ENCODE measurements at places on chromosomes 7 and 10.
A peak's percentile ranks its signal among the peaks of the same experiment; 100 is the strongest.

DNA sequence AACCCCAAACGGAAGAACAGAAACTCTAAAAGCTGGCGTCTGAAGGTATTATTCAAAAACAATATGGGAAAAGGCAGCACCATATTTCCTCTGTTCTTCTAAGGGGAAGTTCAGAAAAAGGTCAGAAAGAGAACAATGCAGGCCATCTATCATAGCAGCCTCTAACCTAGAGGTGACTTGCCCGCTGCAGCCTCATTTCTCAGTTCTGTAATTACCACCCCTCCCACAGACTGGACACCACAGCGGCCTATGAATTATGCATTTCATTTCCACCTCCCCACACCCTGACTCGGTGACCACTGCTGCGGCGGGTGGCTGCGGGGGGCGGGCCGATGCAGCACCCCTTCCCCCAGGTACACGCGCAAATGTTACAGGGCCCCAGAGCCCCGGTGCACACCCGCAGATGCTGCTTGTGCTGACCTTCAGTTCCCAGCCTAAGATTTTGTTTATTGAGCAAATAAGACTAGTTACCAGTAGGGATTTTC is 125.5 kb downstream of the CLEC2L start:
- no peak for DNase-seq

DNA sequence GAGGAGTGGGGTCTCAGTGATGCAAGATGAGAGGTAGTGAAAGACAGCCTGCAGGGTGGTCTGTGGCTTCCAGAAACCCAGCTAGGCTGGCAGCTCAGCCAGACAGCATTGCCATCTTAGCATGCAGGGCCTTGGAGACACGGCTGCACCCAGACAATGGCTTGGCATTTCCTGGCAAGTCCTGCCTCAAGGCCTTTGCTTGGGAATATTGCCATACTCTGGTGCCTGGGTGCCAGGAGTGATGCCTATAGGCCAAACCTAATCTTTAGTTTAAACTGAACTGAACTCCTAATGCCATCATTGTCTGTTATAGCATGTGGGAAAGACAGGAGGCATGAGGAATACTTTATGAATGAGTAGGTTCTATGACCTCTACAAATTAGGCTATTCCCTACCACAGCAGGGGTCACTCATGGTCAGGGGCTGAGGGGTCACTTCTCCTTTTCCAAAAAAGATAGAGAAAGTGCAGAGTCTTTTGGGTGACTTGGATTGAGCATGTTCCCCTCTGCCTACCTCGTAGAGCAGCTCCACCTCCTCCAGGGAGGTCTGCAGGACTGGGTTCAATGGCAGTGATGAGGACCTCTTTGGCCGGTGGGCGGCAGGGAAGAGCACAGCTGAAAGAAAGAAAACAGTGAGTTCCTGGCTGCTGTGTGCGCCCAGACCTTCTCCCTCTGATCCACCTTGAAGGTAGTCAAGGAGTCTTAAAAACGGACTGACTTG is 8.8 kb upstream of the SLC13A4 start:
- DNase-seq, result no peak

DNA sequence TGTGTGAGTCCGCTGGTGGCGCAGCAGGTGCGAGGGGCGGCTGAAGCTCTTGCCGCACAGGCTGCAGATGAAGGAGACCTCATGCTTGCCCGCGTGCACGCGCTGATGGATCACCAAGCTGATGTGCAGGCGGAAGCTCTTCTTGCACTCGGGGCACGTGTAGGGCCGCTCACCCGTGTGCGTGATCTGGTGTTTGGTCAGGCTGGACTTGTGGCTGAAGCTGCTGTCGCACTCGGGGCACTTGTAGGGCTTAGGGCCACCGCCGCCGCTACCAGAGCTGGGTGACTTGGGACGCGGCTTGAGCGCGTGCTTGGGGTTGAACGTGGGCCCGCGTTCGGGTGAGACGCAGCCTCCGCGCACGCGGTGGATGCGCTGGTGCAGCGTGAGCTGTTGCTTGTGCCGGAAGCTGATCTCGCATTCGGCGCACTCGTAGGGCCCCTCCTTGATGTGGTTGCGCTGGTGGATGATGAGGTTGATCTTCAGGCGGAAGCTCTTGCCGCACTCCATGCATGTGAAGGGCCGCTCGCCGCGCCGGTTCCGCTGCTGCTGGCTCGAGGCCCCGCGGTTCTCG is 28.7 kb downstream of the ZNF777 start:
- no peak for DNase-seq

- no peak for DNase-seq
These were observed 74.5 kb downstream of the COBL start for GRCh38 chr7:51242007-51242691.

GRCh38 chr10:111999205-111999914 is 184.2 kb downstream of the GPAM start:
- no peak for DNase-seq

GRCh38 chr10:17736223-17736622 is 15.8 kb upstream of the TMEM236 start:
- no peak for DNase-seq

DNA sequence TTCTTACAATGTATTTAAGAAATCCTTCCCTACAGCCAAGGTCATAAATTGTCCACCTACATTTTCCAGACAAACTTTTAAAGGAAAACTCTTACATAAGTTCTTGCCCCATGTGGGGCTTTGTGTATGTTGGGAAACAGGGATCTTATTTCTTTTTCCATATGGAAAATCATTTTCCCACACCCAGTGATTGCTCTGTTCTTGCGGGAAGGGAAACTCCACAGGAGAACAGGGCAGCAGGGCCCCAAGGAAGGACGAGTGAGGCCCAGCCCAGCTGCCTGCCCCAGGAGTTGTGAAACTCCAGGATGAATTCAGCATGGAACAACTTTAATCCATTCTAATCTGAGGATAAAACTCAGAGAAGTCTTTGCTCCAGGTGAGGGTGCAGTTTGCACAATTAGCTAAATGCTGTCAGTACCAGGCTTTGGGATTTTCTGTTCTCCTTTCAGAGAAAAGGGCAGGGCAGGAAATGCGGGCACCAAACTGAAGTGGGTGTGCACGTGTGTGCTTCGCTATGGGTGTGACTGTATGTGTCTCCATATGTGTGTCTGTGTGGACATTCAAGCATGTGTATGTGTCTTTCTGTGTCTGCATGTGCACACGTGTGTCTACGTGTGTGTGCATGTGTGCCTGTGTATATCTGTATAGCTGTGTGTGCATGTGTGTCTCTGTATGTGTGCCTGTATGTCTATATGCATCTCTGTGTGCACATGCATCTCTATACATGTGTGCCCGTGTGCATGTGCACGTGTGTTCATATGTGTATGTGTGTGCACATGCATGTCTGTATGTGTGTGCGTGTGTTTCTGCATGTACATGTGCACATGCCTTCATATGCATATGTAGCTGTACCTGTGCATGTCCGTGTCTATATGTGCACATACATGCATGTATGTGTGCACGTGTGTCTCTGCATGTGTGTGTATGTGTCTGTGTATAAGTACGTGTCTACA is 102.0 kb upstream of the FAM20C start:
- peak; percentile 65 for DNase-seq

DNA sequence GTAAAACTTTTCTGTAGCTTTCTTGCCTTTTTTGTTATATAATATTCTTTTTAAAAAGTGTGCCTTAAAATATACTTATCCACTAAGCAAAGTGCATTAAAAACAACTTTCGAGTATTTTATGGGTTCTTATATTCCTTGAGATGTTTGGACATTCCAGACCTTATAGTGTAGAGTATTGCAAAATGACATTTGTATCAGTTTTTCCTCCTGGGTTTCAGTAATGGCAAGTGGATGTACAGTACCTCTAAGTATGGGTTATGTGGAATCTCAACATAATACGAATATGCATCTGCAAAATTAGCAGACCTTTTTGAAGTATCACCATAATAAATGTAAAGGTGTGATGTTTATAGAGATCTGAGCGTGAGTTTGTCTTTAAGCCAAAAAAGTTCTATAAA is 2.7 kb downstream of the CDK13 start:
- no peak for DNase-seq

- DNase-seq, result no peak
These were observed 146.5 kb downstream of the RNF216 start for GRCh38 chr7:5635006-5635405.

- no peak for DNase-seq
These were observed 276.1 kb upstream of the NEBL start for GRCh38 chr10:21172930-21173801.

DNA sequence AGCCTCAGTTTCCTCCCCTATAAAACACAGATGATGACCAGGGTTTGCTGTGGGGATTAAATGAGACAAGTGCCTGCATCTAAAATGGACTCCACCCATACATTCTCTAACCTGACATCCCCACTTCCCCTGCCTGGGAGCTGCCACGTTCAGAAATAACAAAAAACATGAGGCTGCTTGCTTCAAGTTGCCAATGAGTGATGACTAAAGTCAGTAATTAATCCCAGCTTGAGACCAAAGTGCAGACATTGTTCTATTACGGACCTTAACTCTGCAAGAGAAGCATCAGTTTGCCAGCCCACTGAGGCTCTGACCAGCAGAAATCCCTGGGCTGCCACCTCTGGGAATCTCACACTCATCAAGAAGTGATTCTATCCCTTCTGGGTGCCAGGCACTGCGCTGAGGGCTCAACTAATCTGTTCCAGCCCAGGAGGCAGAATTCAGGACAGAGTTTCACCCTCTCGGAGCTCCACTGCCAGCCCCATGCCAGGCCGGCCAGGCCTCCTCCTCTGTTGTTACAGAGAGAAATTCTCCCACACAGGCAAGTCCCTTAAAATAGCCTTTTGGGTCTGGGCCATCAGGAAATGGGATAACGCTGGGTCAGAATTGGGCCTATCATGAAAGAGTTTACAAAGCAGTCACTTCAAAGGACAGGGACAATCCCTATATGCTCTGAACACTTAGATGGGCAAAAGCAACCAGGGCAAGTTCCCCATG is 11.4 kb downstream of the SH3PXD2A start:
- DNase-seq, result peak; percentile 69

GRCh38 chr10:12121673-12122072 is 7.8 kb upstream of the SEC61A2 start:
- DNase-seq, result no peak

- DNase-seq, result peak; percentile 87
These were observed 652.8 kb downstream of the KCNMA1 start for GRCh38 chr10:76984559-76985443.

DNA sequence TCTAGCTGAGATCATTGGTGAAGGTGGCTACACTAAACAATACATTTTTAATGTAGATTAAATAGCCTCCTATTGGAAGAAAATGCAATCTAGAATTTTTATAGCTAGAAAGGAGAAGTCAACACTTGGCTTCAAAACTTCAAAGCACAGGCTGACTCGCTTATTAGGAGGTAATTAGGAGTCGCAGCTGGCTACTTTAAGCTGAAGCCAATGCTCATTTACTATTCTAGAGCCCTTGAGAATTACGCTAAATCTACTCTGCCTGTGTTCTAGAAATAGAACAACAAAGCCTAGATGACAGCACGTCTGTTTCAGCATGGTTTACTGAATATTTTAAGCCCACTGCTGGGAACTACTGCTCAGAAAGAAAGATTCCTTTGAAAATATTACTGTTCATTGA is 101.6 kb upstream of the EEPD1 start:
- no peak for DNase-seq

DNA sequence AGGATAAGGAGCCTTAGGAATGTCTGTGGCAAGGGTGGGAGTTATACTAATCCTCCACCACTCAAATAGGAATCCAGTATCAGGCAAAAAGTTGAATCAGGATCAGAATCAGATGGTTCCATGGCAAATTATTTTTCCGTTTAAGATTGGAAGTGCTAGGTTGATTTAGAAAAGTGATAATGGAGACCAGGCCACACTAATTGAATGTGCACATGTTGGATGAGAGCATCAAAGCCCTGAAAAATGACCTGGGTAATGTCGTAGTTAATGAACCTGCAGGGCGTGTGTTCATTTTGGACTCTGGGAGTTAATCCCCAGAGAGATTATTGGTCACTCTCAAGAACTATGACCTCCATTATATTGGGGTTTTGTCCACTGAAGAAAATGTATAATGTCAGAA is 53.3 kb upstream of the UBN2 start:
- DNase-seq, result no peak

- DNase-seq, result no peak
These were observed 79.8 kb upstream of the PTN start for GRCh38 chr7:137423321-137423720.

DNA sequence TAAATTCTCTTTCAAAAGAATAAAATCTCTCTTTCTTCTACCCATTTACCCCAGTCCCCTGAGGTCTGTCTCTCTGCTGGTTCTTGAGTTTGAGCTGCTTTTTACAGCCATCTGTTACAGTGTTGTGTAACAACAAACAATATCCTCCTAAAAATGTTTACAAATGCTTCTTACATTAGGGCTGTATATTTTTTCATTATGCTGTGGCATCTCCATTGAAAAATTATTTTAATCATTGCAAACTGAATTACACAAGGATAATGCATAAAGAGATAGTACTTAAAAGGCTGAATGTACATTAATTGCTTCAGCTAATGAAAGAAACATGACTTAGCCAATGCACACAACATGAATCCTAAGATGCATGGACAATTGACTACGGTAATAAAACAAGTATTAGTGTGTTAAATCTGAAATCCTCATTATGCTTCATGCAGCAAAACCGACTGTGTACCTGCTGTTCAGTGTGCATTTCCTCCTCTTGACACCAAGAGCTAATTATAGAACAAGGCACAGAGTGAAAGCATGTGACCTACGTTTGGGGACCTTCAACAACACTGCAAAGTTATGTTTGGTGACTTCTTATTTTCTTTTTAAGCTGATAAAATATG is 181.7 kb upstream of the RHOBTB1 start:
- no peak for DNase-seq

- no peak for DNase-seq
These were observed 125.3 kb downstream of the CHCHD3 start for GRCh38 chr7:132956556-132956955.

DNA sequence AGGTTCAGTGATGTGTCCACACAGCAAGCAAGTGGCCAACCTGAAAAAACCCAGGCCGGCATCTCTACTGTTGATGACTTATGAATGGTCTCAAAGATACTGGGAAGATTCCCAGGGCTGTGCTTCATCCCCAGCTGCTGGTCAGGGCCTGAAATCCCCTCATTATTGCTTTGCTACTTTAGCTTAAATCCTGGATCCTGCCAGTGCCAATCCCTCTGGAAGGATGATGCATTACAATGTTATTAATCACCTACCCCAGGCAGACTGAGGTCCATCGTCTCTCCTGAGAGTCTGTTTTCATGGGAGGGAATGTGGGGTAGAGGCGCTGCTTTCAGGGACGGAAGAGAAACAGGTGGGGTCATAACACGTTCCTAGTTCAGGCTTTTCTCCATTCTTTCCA is 371.6 kb downstream of the RPS24 start:
- peak; percentile 29 for DNase-seq

GRCh38 chr7:25385506-25386136 is 157.3 kb upstream of the NPVF start:
- no peak for DNase-seq
